ENCODE measurements at places on chromosomes 16 and 17.

DNA sequence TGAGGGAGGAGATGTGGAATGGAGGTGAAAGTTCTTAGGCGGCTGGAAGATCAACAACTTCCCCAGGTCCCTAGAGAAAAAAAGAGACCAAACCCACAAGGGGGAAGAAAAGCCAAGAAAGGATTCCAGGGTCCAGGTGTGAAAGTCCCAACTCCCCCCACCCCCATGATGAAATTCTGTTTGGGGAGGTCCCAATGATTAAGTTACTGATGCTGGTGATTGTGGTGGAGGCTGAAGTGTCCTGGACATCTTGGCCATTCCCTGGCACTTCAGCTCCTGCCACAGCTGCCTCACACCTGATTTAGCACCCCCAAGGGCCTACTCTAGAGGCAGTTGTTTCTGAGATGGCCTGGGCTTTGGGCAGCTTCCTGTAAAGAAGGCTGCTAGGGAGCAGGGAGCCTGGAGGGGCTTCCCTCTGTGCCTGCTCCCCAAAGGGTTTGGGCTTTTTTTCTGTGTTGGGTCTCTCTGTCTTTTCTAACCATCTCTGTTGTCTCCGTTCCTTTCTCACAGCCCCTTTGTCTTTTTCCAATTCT is 13.1 kb downstream of the HOXB4 start:
- DNase-seq: no peak

- no peak for DNase-seq
Measured at GRCh38 chr17:73754886-73755400, 110.7 kb upstream of the SDK2 start.

GRCh38 chr16:46691726-46692125 is 2.3 kb downstream of the ORC6 start:
- DNase-seq: no peak

DNA sequence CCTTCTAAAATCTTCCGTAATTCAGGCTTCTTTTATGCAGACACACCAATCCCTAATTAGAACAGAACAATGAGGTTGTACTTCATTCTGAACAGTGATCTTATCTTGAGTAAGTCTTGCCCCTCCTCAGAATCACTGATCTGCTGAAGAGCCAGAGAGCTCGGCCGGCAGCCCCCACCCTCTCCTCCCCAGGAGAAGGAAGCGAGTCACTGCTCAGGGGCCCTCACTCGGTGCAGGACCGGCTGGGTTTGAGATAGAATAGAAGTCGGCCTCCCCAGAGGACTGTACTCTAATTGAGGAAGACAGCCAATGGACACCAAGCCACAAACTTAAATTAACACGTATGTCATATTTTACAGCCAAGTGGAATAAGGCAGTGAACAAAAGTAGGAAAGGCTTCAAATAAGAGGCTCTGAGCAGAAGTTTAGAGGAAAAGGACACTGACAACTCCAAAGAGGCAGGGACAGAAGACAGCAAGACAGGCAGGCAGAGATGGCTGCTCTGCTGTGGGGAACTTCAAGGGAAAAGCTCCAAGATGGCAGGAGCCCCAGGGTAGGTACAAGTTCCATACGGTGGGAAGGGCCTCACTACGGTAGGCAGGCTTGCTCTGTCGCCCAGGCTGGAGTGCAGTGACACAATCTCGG is 18.6 kb downstream of the CREBBP start:
- no peak for DNase-seq

DNA sequence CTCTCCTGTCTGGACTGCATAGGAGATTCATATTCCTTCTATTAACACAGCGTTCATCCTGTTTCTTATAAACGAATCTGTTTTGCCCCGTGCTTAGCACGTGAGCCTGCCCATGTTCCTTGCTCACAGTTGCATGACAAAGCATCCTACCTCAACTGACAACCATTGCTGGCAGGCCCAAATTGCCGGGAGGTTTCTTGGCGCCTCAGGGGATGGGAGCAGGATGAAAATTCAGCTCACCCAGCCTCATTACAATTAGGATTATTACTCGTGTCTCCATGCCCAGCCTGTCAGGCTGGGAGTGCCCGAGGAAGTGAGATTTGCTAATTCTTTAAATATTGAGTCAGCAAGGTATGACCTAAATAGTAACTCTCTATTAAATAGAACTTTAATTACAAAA is 36.7 kb upstream of the HELZ start:
- DNase-seq: no peak

GRCh38 chr17:20302246-20302917 is 165.0 kb downstream of the LGALS9B start:
- no peak for DNase-seq

DNA sequence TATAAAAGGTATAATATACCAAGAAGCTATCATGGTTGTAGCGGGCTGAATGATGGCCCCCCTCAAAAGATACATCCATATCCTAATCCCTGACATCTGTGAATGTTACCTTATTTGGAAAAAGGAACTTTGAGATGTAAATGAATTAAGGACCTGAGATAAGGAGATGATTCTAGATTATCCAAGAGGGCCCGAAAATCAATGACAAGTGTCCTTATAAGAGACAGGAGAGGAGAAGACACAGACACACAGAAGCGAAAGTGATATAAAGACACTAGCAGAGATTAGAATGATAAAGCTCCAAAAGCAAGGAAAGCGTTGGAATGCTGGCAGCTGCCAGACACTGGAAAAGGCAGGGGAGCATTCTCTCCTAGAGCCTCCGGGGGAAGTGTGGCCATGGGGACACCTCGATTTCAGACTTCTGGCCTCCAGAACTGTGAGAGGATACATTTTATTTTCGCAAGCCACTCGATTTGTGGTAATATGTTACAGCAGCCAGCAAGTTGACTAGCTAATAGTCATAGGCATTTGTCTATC is 12.5 kb upstream of the GP1BA start:
- DNase-seq: no peak

GRCh38 chr17:56165072-56165641 is 11.9 kb downstream of the ANKFN1 start:
- no peak for DNase-seq

DNA sequence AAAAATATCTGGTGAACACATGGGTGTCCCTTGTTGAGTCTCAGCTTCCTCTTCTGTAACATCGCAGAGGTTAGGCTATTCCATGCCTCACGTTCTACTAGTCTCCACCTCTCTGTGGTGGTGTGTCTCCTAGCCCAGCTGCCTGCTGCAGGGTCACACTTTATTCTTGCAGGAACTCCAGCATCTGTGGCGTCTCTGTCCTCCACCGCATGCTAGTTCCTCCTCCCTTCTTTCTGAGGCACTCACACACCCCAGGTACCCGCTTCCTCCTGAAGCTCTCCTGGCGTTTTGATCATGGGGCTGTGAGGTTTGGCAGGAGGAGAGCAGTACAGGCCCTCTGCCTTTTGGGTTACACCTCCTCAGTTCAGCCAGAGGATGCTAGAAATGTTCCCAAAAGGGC is 9.9 kb upstream of the TEX2 start:
- no peak for DNase-seq

- DNase-seq: no peak
Measured at GRCh38 chr16:27222249-27223225, 19.2 kb downstream of the KDM8 start.

DNA sequence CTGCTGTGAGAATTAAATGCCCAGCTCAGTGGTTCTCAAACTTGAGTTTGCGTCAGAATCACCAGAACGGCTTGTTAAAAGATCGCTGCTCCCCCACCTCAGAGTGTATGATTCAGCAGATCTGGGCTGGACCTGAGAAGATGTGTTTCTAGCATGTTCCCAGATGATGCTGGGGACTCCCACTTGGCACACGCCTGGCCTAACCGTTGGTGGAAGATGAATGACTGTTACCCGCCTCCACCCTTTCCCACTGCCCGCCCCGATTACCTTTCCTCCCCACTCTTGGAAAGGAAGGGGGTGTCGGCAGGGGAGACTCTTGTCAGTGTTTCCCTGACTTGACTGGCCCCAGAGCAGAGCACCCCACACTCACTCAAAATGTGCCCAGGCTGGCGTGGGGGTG is 29.3 kb upstream of the ABCC3 start:
- DNase-seq: no peak

GRCh38 chr17:81566461-81567126 is 14.4 kb upstream of the FAAP100 start:
- no peak for DNase-seq

DNA sequence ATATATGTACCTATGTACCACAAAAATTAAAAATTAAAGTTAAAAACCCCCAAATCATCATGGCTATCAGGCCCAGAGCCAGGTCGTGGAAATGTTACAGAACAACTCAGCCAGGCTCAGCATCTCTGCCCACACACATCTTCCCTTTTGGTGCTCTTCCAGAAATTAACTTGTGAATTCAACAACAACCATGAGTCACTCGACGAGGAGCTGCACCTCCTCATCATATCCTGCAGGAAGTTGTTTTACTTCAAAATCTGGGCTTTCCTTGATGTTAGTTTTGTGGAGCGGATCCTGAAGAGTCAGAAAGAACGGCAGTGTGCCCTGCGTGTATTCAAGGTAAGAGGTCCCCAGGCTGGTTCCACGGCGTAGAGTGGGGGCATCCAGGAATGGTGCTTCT is 10.6 kb downstream of the FBXO39 start:
- DNase-seq: no peak

DNA sequence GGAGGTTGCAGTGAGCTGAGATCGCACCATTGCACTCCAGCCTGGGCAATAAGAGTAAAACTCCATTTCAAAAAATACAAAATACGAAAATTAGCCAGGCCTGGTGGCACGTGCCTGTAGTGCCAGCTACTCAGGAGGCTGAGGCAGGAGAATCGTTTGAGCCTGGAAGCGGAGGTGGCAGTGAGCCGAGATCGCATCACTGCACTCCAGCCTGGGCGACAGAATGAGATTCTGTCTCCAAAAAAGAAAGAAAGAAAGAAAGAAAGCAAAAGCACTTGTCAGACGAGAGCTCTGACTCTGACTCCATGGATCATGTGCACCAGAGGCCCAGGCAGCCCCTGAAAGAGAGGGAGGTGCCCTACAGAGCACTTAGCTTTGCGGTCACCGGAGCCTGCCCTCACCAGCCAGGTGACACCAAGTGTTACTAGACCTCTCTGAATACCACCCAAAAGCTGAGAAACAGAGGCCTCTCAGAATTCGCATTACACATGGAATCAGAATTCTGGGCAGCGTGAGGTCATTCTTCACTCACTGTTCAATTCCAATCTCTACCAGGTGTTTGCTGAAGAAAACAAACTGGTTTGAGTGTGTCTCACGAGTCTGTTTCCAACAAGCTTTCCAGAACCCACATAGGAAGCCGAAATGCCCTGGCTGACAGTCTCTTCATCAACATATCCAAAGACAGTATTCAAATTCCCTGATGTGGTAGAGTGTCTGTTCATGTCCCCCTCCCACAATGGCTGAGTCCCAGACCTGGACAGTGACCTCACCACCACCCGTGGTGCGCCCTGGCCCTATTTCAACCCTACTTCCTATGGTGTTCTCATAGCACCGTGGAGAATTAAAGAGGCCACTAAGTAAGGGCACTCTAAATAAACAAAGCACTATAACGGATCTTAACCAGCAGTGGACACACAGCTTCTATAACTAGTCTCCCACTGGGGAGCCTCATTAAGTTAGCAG is 1.5 kb downstream of the FLCN start:
- DNase-seq: no peak

All from stimulated activated CD8-positive, alpha-beta memory T cell treated with anti-CD3 and anti-CD28 coated beads, Interleukin-2, amount 100 ng/mL, for 1 hour (primary cell).